ENCODE measurements at places on chromosomes 6 and 20.

DNA sequence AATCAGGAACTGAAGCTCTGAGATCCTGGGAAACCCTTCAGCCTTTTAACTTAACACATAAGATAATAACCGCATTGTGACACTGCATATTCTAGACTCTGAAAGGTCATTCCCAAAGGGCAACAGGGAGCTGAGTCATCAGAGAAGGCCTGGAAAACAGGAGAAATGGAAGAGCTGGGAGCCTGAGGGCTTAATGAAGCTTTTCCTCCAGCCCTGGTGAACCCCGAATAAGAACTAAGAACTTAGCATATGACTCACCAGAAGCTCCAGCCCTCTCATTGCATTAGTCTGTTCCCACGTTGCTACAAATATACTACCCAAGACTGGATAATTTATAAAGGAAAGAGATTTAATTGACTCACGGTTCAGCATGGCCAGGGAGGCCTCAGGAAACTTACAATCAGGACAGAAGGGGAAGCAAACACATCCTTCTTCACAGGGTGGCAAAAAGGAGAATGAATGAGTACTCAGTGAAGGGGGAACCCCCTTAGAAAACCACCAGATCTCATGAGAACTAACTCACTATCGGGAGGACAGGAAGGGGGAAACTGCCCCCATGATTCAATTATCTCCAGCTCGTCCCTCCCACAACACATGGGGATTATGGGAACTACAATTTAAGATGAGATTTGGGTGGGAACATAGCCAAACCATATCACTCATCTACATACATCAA lies 648.5 kb downstream of the TFAP2A start:
- DNase-seq: no peak

DNA sequence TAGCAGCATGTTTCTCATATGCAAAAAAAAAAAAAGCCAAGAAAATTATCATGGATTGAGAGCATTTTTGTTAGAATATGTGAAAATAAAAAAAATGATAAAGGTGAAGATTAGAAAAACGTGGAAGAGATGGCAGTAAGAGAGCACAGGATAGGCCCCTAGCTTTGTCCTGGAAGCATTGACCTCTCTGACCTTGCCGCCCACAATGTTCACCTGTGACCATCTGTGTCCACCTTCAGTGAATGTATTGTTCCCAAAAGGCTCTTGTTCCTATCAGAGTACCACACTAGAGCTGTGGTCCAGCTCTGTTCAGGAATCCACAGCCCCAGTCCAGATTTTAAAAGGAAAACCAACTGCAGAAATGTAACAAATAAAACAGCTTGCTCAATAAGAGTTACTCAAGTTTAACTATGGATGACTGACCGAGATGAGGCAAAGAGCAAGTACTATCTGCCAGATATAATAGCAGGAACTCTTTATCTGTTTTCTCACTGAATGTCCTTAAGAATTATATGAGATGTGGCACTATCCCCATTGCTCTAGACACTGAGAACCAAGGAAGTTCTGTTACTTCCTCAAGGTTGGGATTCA lies 287.7 kb upstream of the STXBP5 start:
- no peak for DNase-seq

- DNase-seq: no peak
Measured at GRCh38 chr6:41730531-41731436, 4.6 kb downstream of the TFEB start.

GRCh38 chr20:4808872-4809271 lies 87.2 kb downstream of the PRND start:
- no peak for DNase-seq

- DNase-seq: no peak
Measured at GRCh38 chr6:94785514-94785913, 791.8 kb upstream of the MANEA start.

DNA sequence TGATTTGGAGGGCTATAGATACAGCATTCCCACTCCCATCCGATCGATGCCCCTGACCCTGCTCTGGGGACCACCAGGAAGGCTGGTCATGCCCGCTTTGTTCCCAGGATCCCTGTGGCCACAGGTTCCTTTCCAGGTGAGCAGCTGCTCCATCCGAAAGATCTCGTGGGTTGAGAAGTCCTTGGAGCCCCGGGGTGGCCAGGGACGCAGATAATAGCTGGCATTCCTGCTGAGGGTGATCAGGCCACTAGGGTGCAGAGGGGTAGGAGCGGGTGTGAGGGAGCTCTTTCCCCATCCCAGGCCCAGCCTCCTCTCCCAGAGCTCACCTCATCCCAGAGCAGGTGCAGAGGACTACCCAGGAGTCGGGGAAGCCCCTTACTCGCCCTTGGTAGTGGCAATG lies 7.4 kb downstream of the ADAM33 start:
- no peak for DNase-seq

- DNase-seq: no peak
Measured at GRCh38 chr6:52325695-52326471, 36.1 kb upstream of the PAQR8 start.

Measured in hypothalamus (tissue), 51 donors.